ENCODE measurements at places on chromosomes 12 and 14.
A peak's percentile ranks its signal among the peaks of the same experiment; 100 is the strongest.

DNA sequence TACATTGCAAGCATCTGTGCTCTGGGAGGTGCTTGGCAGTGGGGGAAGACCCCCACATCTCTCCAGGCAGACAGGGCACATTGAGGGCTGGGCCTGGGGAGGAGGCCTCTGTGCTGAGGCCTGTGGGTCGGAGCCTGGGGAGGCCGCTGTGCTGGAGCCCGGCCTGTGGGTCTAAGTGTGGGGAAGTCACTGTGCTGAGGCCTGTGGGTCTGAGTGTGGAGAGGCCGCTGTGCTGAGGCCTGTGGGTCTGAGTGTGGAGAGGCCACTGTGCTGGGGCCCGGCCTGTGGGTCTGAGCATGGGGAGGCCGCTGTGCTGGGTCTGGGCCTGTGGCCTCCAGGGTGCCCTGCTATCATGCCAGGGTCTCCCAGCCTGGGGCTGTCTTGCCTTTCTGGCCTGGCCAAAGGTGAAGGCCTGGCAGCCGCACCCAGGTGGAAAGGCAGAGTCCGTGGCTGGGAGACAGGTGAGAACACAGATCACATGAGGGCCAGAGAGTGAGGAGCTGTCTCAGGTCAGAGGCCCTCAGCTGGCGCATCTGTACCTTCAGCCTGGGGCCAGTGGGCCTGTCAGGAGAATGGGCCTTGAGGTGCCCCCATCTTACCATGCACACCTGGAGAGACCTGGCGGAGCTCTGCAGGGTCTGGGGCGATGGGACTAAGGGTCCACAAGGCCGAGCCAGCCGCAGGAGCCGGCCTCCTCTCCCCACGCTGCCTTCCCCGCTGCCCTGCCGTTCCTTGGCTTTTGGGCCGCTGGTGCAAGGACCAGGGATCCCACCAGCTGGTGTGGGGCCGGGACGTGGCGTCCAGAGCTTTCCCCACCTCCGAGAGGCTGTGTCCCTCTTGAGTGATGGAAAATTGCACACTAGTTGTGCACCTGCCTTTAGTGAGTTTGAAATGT, 18.6 kb upstream of the CRIP2 start:
- DNase-seq, result no peak

- DNase-seq, result peak; percentile 27
Observed at GRCh38 chr14:56199982-56200577, 81.9 kb downstream of the PELI2 start.

- DNase-seq, result no peak
Observed at GRCh38 chr12:3427956-3428355, 63.0 kb upstream of the PRMT8 start.

GRCh38 chr12:131209082-131210070, 255.7 kb downstream of the ADGRD1 start:
- DNase-seq, result no peak

GRCh38 chr12:76967181-76967885, 88.5 kb upstream of the CSRP2 start:
- no peak for DNase-seq

- DNase-seq, result no peak
Observed at GRCh38 chr12:79360286-79360685, 330.5 kb downstream of the PAWR start.

GRCh38 chr12:110581931-110582275, 1.2 kb downstream of the PPTC7 start:
- no peak for DNase-seq

- DNase-seq, result no peak
Observed at GRCh38 chr12:41151793-41152192, 36.3 kb upstream of the PDZRN4 start.

DNA sequence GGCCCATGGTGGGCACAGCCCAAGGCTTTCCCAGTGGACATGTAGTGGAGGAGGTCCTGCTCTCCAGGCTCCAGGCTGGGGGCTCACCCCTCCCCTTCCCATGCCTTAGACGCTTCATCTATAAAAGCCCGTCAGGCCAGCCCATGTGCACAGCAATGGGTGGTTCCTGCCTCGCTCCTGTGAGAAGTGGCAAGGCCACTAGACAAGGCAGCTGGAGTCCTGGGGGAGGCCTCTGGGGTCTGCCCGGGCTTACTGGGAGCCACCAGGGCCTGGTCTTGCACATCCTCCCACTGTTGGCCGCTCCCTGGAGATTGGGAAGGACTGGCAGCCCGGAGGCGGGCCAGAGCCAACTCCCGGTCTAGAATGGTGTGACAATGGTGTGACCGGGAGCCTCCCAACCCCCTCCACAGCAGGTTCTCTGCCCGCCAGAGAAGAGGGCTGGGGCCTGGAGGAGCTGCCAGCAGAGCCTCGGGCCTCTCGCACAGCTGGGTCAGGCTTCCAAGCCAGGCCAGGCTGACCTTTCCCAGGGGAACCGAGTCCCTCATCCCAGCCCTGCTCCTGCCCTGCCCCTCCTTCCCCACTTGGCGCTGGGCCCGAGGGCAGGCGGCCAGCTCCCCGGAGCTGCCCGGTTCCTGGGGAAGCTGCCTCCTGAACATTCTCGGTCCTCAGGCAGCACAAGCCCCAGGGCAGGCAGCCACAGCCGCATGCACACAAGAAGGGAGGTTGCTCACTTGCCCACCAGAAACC, 97.9 kb downstream of the RFLNA start:
- DNase-seq, result peak; percentile 94

DNA sequence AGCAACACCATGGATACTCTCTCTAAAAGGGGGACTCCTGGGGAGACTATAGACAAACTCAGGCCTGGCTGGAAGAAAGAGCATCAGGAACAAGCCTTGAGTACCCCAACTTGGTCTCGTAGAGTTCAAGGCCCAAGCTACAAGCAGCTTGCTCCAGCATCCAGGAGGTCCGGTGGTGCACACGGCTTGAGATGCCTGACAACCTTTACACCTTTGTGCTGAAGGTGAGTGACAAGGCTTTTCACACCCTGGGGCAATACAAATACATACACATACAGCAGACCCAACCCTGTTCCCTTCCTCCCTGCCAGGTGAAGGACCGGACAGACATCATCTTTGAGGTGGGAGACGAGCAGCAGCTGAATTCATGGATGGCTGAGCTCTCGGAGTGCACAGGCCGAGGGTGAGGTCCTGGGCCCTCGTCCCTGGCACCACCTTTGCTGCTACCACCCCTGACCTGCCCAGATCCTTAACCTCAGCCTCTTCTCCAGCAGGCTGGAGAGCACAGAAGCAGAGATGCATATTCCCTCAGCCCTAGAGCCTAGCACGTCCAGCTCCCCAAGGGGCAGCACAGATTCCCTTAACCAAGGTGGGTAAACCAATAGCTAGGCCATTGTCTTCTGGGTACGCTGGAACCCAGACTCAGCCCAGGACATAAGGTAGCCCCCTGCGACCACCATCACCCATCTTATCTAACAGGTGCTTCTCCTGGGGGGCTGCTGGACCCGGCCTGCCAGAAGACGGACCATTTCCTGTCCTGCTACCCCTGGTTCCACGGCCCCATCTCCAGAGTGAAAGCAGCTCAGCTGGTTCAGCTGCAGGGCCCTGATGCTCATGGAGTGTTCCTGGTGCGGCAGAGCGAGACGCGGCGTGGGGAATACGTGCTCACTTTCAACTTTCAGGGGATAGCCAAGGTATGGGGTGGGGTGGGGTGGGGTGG, 41.2 kb downstream of the SH2B3 start:
- no peak for DNase-seq

DNA sequence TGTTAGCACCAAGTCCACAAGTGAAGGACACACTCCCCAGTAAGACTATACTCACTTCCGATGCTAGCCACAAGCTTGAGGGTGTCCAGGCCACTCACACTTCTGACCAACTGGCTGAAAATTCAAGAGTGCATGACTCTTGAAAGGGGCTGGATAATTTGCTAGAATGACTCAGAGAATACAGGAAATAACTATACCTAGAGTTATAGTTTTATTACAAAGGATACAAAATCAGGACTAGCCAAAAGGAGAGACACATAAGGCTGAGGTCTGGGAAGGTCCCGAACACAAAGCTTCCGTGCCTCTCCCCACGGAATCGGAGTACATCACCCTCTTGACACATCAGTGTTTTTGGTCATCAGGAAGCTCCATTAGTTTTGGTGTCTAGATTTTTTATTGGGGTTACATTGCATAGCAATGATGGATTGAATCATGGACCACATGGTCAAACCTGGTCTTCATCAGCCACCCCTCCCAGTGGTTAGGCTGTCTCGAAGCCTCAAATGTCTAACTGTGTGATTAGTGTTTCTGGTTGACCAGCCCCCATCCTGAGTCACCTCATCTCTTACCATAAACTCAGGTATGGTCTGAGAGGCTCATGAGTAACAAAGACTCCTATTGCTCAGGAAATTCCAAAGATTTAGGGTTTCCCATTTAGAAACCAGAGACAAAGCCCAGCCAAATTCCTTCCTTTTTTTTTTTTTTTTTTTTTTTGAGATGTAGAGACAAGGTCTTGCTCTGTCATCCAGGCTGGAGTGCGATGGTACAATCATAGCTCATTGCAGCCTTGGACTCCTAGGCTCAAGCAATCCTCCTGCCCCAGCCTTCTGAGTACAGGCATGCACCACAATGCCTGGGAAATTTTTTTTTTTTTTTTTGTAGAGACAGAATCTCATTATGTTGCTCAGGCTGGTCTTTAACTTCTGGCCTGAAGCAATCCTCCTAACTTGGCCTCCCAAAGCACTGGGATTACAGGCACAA, 472.0 kb upstream of the TBX3 start:
- no peak for DNase-seq

- DNase-seq, result peak; percentile 60
Observed at GRCh38 chr14:67942080-67942710, 122.6 kb downstream of the RAD51B start.

DNA sequence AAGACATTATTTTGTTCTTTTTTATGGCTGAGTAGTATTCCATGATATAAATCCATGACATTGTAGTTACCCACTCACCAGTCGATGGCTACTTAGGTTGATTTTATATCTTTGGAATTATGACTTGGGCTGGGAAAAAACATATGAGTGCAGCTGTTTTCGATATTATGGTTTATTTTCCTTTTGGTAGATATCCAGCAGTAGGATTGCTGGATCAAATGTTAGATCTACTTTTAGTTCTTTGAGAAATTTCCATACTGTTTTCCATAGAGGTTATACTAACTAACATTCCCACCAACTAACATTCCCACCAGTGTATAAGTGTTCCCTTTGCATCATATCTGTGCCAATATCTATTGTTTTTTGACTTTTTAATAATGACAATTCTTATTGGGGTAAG, 29.9 kb upstream of the PTPRR start:
- DNase-seq, result no peak

- no peak for DNase-seq
Observed at GRCh38 chr12:90572778-90573177, 382.2 kb downstream of the CCER1 start.

DNA sequence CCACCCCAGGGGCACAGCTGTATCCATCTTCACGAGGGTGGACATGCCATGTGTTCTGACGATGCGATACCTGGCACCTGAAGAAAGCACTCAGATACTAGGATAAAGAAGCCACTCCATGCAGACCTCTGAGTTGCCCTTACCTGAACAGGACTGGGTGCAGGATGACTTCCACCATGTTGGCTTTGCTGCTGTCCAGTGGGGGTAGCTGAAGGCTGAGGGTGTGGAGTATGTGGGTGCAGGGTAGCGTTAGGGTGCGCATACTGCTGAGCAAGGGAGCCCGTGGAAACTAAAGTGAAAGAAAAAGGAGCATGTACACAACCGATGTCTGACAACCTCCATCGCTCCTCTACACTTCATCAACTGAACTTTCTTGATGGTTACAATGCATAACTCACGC, 51.3 kb downstream of the SH2B3 start:
- no peak for DNase-seq

GRCh38 chr14:91862417-91862816, 4.9 kb downstream of the TC2N start:
- DNase-seq, result no peak

- DNase-seq, result no peak
Observed at GRCh38 chr12:65462484-65462883, 184.0 kb downstream of the MSRB3 start.

DNA sequence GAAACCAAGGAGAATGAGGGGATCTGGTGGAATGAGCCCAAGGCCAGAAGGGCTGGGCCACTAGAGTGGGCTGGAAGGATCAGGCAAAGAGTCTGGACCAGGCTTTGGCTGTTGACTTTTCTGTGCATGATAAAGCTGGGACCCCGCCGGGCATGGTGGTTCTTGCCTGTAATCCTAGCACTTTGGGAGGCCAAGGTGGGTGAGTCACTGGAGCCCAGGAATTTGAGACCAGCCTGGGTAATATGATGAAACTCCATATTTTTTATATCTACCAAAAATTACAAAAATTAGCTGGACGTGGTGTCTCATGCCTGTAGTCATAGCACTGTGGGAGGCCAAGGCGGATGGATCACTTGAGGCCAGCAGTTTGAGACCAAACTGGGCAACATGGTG, 393 bp upstream of the KLHL33 start:
- DNase-seq, result peak; percentile 86

- DNase-seq, result no peak
Observed at GRCh38 chr14:22070119-22070982, 396.7 kb upstream of the OR4E1 start.

- peak; percentile 98 for DNase-seq
Observed at GRCh38 chr14:56199095-56199981, 81.1 kb downstream of the PELI2 start.

DNA sequence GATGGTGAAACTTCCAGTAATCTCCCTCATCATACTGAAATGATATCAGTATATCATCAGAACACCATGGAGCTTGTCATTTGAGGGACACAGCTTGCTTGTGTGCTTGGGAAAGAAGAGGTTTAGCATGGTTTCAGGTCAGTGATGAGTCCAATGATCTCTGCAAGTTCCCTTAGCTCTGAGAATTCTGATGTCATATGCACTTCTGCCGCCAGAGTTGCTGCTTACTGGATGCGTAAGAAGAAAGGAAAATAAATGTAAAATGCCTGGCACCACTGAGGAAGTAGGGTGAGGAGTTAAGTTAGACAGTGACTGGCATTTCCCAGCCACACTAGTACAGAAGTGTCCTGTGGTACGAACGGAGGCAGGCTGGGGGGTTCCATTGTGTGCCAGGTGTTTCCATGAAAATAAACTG, 22.6 kb downstream of the PRKCH start:
- DNase-seq, result no peak

DNA sequence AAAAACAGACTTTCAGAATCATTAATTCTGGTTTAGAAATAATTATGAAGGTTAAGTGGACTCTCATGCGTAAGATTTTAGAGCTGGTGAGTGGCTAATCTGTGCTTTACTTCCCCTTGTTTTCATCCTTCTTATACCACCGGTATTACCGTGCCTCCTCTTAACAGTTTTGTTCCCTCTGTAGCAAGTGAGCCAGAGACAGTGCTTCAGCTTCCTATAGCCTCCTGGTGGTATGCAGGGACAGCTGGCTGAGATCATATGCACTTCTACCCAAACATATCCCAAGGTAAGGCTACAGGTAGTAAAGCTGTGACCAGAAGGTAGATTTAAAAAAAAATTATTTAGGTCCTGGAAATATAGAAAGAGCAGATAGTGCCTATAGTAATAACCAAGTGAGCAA, 55.2 kb downstream of the PDE3A start:
- DNase-seq, result no peak

DNA sequence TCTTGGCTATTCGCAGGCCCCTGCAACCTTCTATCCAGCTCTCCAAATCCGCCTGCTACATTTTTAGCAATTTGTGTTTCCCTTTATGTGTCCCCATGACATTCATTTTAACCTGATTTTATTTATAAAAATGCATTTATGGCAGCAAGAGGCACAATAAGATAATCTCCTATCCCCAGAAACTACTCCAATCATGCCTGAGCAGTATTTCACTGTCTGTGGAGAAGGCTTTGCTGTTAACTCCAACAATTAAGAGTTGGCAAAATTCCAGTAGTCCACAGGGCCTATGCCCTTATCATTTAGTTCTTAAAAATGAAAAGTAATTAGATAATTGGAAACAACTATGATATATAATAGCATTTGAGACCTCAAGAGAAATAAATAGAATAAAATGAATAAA, 462.4 kb downstream of the TRHDE start:
- DNase-seq, result no peak
